Activated CD4-positive, alpha-beta T cell treated with anti-CD3 and anti-CD28 coated beads, Interleukin-2, amount 10 ng/mL, durations not matched to agents 24 days and 14 days (primary cell): ENCODE measurements at places on chromosomes 12 and 14.

DNA sequence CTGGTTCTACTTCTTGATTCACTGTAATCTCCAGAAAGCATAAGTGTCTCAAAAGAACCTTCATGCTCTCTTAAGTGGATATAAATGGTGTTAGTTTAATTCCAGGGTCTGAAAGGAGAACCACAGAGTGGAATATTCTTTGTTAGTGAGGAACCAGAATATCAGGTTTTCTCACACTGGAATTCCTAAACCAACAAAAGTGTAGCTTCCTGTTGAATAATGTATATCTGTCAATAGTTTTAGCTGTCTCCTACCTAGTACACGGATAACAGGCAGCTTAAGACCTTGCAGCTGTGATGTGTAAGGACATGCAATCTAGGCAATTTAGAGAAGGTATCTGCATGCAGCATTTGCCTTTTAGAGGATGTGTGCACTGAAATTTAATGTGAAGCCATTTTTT lies 24.0 kb downstream of the LRIG3 start:
- DNase-seq: no peak

- DNase-seq: no peak
Measured at GRCh38 chr12:121190523-121191031, 19.4 kb upstream of the P2RX4 start.

GRCh38 chr12:67531501-67531900 lies 117.0 kb upstream of the DYRK2 start:
- no peak for DNase-seq

DNA sequence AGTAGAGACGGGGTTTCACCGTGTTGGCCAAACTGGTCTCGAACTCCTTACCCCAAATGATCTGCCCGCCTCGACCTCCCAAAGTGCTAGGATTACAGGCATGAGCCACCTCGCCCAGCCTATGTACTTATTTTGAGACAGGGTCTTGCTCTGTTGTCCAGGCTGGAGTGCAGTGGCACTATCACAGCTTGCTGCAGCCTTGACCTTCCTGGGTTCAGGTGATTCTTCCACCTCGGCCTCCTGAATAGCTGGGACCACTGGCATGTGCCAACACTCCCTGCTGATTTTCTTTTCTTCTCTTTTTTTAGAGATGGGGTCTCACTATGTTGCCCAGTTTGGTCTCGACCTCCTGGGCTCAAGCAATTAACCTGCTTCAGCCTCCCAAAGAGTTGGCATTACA lies 14.0 kb upstream of the HNF1A start:
- DNase-seq: no peak

GRCh38 chr14:99689266-99690236 lies 5.5 kb downstream of the CYP46A1 start:
- no peak for DNase-seq

DNA sequence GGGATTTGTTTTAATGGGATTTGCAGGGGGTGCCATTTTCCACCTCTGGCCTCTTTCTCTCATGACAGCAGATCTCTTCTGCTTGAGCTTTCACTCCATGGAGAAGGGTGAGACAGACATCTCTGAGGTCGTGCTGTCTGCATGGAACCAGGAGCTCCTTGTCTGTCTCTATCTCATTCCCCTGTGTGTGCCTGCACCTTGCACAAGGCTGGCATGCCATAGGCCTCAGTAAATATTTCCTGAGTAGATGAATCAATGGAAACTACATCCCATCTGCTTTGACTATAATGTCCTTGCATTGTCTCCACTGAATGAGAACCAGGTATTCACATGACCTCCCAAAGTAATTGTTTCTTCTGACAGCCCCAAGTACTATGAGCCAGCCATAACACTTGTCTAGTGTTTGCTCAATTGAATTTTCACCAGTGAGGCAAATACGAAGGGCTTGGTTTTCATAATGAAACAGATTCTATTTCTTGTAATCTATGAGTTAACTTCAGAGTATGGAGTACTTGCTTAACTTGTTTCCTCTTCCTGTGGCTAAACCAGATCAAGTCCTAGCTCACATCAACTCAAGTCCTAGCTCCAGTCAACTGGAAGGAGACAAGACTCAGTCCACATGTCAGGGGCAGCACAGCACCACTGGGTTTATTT lies 32.3 kb downstream of the KCNK13 start:
- peak; percentile 62 for DNase-seq

DNA sequence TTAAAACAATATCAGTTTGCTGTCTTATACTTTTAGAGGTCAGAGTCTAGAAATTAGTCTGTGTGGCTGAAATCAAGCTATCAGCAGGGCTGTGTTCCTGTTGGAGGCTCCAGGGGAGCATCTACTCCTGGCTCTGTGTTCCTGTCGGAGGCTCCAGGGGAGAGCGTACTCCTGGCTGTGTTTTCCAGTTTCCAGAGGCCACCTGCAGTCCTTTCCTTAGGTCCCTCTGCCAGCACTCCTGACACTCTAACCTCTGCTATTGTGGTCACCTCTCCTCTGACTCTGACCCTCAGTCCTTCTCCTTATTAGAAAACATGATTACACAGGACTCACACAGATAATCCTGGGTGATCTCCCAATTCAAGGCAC lies 1140.7 kb upstream of the TMEM132C start:
- peak; percentile 53 for DNase-seq

DNA sequence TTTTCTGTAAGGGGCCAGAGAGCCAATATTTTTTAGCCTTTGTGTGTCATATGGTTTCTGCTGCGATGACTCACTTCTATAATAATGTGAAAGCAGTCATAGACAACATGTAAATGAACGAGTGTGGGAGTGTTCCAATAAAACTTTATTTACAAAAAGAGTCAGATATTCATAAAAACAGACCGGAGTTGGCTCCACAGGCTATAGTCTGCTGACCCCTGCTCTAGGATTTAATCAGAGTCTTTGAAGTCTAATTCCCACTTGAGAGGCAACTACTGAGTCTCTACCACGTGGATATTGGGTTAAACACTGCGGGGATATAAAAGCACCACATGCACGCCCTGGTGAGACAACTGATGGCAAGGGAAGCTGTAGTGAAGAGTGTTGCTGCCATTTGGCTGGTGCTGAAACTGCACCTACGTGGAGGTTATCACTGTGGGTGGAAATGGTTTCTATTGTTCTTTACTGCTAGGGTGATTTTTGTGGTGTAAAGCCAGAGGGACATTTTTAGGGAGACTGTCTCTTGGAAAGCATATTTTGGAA lies 3.6 kb upstream of the NINJ2 start:
- peak; percentile 74 for DNase-seq

DNA sequence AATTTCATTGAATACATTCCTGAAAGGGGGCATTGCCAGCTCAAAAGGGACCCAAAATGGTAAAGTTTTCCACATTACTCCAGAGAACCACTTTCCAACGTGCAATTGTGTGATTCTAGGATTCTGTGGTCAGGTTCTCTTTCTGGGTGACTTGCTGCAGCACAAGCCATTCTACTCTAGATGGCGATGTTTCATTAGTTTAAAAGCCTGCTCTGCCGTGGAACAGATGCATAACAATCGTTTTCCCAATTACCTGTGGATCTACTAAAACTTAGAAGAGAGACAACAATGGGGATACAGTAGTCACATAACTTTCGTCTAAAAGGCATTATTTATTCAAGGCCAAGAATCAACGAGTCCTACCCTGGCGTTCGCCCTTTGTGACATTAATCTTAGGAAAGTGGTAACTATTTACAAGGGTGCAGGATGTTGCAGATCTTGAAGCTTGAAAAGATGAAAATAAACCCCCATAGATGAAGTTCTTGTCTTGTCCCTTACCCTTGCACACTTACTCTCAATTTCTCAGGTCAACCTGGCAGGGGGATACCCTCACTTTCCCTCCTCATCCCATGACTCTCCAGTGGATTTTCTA lies 400.9 kb downstream of the SNAPC1 start:
- peak; percentile 66 for DNase-seq

DNA sequence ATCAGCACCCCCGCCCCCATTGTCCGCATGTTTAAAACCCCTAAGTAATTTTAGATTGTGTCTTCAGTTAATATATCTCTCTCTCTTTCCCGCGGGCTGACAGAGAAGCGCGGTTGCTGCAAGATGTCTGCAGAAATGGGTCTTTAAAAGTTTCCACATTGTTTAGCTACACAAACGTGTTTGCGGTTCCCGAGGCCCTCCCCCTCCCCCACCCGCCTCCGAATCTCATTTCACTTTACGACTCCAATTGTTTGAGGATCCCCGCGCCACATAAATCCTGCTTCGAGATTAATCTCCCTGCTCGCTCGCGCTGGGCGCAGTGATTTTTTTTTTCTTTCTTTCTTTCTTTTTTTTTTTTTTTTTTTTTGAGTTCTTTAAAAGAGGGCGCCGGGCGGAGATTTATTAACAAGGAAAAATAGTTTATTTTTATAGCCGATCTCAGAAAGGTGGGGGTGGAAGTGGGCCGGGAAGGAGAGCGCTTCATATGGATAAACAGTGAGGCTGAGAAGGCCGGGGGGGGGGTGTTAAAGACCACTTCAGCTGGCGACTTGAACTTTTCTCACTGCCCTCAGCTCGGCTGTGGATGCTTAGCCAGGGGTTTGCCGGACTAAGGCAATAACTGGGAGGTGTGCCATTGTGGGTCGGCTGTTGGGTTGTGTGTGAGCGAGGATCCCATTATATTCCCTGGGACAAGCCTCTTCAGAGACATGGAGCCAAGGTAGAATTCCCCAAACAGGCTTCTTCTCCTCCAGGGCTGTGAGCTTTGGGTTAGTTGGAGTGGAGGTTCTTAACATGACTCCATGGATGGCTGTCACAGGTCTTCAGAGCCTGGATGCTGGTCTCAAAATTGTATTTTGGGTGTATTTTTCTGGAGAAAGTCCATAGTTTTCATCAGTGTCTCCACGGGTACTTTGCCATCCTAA lies 39.7 kb upstream of the TBX5 start:
- DNase-seq: no peak

GRCh38 chr14:55107766-55108554 lies 21.1 kb upstream of the LGALS3 start:
- DNase-seq: peak; percentile 67

- DNase-seq: no peak
Measured at GRCh38 chr12:125720961-125721360, 655.7 kb downstream of the AACS start.

DNA sequence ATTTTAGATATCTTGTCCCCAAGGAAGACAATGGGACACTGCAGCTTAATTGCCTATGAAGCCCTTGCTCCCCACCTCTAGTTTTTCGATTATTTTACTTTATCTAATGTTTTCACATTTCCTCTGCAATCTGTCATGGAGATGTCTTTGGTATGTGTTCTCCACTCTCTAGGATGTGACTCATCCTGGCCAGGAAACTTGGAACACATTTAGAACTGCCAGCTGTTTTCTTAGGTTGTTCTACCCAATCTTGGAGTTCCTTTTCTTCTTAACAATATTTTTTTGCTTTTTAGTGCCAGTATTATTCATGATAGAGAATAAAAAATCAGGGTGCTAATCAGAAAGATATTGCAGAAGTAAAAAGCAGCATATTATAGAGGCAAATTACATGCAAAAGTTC lies 101.7 kb upstream of the CLEC14A start:
- DNase-seq: no peak
